ENCODE measurements at places on chromosomes 6 and 20.
A peak's percentile ranks its signal among the peaks of the same experiment; 100 is the strongest.

- DNase-seq, result no peak
These were observed 14.6 kb downstream of the RPS6KA2 start for GRCh38 chr6:166612471-166612881.

DNA sequence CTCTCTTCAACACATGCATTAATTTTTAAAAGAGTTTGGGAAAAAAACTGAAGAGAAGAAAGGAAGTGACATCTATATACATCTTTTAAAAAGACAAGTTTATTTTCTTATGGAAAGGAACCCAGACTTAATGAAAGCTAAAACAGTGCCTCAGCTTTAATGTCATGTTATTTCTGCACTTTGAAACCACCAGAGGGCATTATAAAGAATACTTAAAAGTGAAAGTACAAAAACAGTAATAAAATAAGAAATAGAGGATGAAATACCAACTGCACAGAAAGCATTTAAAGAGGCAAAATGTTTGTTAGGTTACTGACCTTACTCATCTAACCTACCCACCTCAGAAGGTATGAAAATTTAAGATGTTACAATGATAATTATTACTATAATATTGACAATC lies 98.8 kb downstream of the HUS1B start:
- DNase-seq, result no peak

- DNase-seq, result no peak
These were observed 109.6 kb downstream of the CARMIL1 start for GRCh38 chr6:25388776-25389175.

DNA sequence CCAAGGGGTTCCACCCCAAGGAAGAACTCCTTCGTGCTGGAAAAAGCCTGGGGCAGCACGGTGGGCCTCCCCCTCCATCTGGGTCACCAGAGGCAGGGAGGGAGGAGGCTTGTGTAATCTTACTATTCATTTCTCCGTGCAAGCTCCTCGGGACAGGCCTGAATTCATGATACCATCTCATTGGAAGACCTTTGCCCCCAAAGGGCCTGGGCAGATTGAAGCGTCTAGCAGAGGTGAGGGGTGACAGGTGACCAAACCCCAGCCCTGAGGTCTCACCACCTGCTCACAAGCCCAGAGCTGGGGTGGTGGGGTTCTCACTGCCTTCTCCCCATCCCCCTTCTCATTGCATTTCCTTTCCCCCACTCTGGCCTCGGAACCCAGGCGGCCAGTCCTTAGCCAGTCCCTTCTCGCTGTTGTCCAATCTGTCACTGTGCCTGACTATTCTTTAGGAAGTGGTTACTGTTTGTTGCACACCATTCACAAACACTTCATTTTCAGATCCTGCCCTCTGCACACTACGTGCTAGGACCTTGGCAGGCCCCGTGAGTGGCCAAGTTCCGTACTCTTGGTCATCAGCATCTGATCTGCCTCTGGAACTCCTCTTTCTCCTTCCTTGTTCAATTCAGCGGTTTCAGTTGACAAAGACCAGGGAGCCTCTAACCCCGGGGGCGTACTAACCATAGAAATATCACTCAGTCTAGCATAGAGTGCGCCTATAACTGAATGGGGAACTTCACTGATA lies 137.1 kb downstream of the LY86 start:
- no peak for DNase-seq

DNA sequence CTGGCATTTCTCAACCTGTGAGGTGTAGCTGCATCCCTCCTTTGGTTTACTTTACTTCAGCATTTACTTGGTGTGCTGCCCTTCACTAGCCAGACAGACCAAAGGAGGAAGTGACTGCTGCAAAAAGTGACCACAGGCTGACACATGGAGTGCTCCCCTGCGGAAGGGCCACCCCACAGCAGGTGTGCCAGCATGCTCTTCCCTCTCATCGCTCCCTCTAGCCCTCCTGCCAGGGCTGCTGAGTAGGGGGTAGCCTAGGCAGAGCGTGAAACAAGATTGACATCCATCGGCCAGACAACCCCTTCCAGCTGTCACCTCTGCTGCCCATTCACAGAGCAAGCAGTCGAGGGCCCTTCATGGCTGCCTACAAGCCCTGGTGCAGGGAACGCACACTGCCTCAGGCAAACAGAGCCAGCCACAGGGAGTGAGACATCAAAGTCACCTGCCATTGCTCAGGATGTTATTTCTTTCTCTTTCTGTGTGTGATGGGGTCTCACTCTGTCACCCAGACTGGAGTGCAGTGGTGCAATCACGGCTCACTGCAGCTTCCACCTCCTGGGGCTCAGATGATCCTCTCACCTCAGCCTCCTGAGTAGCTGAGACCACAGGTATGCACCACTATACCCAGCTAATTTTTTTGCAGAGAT lies 102.0 kb upstream of the RPS6KA2 start:
- DNase-seq, result no peak

DNA sequence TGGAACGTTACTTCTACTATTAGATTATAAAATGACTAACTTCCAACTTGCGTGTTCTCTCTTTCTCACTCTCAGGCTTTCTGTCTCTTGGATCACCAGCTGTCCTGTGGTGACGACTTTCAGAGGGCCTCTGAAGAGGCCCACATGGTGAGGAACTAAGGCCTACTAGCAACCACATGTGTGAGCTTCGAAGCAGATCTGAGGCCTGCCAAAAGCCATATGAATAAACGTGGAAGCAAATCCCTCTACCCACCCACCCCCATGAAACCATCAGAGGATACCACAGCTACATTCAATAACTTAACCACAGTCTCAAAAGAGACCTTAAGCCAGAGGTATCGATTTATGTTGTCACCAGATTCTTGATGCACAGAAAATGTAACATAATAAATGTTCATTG lies 13.5 kb upstream of the BMP5 start:
- peak; percentile 17 for DNase-seq

DNA sequence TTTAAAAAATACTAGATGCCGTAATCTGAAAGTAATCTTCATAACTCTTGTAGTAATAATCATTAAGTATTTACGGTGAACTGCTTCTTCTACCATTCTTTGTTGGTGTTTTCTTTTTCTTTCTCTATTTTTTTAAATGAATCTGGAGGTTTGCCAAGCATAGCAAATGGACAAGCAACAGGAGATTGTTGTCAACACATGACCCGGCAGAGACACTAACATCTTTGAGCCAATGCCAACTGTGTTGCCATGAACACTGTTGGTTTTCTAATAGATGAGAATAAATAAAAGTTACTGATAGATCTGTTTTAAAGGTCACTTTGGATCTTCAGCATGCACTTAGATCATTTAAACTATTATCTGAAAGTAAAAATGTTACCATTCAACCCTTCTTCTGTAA lies 523.6 kb upstream of the EYS start:
- DNase-seq, result no peak

GRCh38 chr20:57408536-57409233 lies 17.5 kb downstream of the RBM38 start:
- DNase-seq, result no peak

DNA sequence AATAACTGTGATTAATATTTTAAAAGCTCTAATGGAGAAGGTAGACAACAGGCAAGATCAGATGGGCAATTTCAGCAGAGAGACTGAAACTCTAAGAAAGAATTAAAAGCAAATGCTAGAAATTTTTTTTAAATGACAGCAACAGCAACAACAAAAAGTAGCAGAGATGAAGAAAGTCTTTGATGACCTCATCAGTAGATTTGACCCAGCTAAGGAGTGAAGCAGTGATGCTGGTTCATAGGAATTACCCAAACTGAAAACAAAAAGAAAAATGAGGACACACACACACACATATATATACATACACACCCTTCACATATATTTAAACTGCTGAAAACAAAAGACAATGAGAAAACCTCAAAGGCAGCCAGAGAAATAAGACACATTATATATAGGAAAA lies 197.6 kb upstream of the ARID1B start:
- DNase-seq, result no peak

GRCh38 chr6:21527731-21528130 lies 65.8 kb upstream of the SOX4 start:
- DNase-seq, result no peak

GRCh38 chr20:47546184-47547033 lies 44.7 kb downstream of the NCOA3 start:
- no peak for DNase-seq

DNA sequence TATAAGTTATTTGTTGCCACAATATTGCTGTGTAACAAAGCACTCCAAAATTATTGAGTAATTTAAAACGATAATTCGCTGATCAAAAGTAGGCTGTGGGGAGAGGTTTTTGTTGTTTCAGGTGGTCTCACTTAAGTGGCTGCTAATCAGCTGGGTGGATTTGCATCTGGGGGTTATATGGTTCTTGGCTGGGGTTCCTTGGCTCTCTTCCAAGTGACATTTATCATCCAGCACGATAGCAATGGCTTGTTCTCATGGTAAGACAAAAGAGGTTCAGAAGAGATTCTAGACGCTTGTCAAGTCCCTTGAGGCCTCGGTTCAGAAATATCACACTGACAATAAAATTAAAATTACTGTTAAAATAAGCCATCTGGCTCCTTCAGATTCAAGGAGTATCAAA lies 1648.8 kb downstream of the GRIK2 start:
- no peak for DNase-seq

DNA sequence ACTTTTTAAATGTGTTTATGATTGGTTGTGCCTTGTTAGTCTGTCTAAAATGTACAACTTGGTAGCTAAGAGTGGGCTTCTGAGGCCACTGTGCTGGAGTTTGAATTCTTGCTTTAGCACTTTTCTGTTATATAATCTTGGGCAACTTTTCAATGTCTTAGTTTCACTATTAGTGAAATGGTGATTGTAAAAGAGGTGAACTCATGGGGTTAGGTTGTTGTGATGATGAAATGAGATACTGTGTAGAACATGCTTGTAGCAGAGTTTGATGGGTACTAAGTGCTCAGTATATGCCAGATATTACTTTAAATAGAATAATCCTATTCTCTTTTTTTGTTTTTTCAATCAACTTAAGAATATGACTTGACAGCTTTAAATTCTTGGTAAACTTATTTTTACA lies 624.7 kb downstream of the CD109 start:
- no peak for DNase-seq

GRCh38 chr6:96520171-96521115 lies 1.2 kb upstream of the UFL1 start:
- DNase-seq, result no peak

GRCh38 chr20:12528591-12529041 lies 480.2 kb upstream of the SPTLC3 start:
- no peak for DNase-seq

- DNase-seq, result no peak
These were observed 42.7 kb upstream of the NHSL1 start for GRCh38 chr6:138541823-138542481.

GRCh38 chr6:89028774-89029173 lies 51.8 kb upstream of the PNRC1 start:
- no peak for DNase-seq

- DNase-seq, result no peak
These were observed 217.7 kb upstream of the LRFN2 start for GRCh38 chr6:40804905-40805304.

- DNase-seq, result no peak
These were observed 72.2 kb downstream of the SGK1 start for GRCh38 chr6:134245706-134246105.

- no peak for DNase-seq
These were observed 559.2 kb upstream of the FLRT3 start for GRCh38 chr20:14896569-14896968.

GRCh38 chr6:55497694-55498093 lies 81.3 kb downstream of the HMGCLL1 start:
- DNase-seq, result no peak

DNA sequence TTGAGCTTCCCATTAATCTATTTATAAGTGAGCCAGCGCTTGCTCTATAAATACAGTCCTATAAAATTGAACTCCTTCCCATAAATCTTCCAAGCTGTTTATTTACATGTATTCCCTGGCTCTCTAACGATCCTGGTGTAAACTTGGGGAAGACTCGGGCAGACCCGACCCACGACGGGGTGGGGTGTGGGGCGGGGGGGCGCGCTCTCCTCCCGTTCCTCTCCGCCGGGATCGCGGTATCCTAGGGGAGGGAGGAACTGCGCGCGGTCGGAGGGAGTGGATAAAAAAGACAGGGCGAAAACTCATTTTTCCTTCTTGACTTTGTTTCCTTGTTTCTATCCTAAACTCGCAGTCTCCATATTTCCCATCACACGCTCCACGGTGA lies 31.1 kb downstream of the TFAP2B start:
- DNase-seq, result no peak

DNA sequence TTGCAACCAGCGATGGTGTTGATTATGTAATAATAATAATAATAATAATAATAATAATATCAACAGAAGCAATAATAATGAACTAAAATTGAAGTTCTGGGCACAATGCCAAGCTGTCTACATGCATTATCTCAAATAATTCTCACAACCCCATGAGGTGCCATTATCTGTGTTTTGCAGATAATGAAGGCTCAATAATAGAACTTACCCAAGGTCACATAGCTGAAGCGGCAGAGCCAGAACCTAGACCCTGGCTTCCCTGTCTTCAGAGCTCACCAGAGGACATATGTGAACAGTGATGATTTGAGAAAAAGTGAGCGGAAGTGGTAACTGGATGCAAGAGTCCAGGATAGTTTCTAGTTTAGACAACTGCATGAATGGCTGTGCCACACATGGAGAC lies 91.0 kb downstream of the HIVEP1 start:
- no peak for DNase-seq

DNA sequence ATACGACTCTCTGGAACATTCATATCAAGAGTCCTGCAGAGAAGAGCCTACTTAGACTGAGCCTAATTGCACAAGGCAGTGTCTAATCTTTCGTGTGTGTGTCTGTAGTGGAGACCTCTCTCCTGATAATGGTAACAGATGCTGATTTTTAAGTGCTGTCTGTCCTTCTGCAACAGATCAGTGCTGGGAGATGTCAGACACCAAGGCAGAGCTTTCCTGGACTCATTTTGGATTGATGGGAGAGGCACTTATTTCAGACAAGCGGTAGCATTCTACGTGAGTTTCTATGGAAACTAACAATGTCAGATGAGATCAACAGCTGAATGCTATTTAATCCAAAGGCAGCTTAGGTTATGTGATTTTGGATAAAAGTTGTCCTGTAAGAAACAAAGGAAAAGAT lies 167.6 kb downstream of the PLCB4 start:
- no peak for DNase-seq

DNA sequence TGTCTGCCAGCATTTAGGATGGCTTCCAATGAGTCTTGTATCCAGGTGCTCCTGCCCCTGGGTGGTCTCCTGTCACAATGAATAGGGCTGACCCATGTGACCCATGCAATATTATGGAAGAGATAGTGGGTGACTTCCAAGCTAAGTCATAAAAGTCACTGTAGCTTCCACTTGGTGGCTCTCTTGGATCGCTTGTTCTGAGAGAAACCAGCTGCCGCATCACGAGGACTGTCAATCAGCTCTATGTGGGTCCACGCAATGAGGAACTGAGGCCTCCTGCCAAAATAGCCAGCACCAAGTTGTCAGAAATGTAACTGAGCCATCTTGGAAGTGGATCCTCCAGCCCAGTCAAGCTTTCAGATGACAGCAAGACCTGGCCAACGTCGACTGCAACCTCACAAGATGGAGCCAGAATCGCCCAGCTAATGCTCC lies 14.9 kb upstream of the MATN4 start:
- peak; percentile 57 for DNase-seq

DNA sequence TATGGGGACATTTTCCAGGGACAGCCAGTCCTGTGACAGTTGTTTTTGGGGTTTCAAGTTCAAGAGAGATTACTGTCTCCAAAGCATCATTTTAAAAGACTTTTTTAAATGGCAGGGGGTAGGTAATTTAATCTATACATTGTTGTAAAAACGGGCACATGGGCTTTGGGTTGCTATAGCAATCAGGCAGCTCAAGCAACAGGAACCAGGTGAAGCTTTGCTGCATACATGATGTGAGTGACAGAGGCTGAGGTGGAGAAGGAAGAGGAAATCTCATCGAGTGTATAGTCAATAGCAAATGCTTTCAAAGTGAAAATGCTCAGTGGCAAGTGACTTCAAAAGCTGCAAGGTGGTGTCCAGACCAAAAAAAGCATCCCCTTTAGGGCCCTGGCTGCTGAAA lies 277.4 kb upstream of the JAG1 start:
- DNase-seq, result no peak

Data from GM12865 (cell line).